PC-9 (cell line): ENCODE measurements at places on chromosomes 6 and 20. TPM values are rescaled to one million over a fixed set of nuclear protein-coding genes. Genes with fewer than 3 reads are reported as not detected.
A peak's percentile ranks its signal among the peaks of the same experiment; 100 is the strongest.

DNA sequence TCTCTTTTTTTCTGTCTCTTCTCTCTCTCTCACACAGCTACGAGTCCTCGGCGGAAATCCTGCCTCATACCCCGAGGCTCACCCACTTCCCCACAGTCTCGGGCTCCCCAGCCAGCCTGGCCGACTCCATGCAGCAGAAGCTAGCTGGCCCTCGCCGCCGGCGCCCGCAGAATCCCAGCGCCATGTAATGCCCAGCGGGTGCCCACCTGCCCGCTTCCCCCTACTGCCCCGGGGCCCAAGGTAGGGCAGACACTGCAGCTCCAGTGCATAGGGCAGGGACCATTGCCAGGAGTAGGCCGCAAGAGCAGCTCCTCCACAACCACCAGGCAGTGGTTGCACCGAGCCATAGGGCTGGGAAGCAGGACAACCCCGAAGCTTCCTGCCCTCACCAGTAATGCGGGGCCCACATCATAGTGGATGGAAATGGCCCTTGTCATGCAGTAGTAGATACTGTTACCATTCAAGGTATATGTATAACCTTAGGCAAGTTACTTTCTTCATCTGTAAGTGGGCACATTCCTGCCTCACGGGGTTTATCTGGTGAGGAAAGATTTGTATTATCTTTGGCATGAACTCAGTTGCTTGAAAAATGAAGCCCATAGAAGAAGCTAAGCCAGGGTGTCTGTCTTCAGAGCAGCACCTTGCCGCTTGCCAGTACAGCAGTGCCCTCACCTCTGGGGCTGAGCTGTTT is 36.9 kb upstream of the ID1 start:
- no peaks in the 10 kb centered on the region for H3K27me3 ChIP-seq
- H3K4me3 ChIP-seq: no peak overlapping the region
- peak; percentile 41 for DNase-seq
- peak overlapping the region; percentile 99 for H3K27ac ChIP-seq

DNA sequence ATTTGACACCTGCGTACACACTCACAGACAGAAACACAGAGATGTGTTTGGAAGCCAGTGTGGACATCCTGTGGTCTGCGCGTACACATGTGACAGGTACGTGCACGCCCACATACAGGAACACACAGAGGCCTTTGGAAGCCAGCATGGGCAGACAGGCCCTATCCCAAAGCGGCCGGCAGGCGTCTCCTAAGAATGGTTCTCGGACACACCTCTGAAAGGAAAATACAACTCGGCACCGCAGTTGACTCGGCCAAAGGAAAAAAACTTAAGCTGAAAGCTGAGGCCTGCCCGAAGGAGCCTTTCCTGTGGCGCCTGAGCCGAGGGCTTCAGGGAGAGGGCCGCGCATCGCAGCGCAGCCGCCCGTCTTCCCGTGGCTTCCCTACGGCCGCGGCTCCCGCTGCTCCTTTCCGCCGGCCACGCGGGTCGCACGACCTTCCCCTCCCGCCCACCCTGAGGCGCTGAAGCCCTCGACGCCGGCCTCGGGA is 1.4 kb upstream of the CEP43 start:
- H3K27ac ChIP-seq: no peak overlapping the region
- H3K4me1 ChIP-seq: peaks cover 16% of the 10 kb centered on the region
- H3K4me3 ChIP-seq: peak overlapping the region; percentile 98; the same call in 1 of the 2 replicates
- DNase-seq: peak; percentile 71
- H3K27me3 ChIP-seq: no peaks in the 10 kb centered on the region
- 0 out of 2 replicates have a peak, but pooled peaks cover 4% of the 10 kb centered on the region for H3K36me3 ChIP-seq

- H3K27ac ChIP-seq: no peak overlapping the region
- no peaks in the 10 kb centered on the region for H3K36me3 ChIP-seq
- peaks cover 86% of the 10 kb centered on the region for H3K27me3 ChIP-seq
- no peak for DNase-seq
These were observed 48.9 kb upstream of the RALGAPA2 start for GRCh38 chr20:20761301-20761700.

The RSPH9 gene
- total RNA-seq: not detected in 2 replicates

The SLC52A3 gene
- total RNA-seq: 6.9 and 7.2 TPM in 2 replicates

DNA sequence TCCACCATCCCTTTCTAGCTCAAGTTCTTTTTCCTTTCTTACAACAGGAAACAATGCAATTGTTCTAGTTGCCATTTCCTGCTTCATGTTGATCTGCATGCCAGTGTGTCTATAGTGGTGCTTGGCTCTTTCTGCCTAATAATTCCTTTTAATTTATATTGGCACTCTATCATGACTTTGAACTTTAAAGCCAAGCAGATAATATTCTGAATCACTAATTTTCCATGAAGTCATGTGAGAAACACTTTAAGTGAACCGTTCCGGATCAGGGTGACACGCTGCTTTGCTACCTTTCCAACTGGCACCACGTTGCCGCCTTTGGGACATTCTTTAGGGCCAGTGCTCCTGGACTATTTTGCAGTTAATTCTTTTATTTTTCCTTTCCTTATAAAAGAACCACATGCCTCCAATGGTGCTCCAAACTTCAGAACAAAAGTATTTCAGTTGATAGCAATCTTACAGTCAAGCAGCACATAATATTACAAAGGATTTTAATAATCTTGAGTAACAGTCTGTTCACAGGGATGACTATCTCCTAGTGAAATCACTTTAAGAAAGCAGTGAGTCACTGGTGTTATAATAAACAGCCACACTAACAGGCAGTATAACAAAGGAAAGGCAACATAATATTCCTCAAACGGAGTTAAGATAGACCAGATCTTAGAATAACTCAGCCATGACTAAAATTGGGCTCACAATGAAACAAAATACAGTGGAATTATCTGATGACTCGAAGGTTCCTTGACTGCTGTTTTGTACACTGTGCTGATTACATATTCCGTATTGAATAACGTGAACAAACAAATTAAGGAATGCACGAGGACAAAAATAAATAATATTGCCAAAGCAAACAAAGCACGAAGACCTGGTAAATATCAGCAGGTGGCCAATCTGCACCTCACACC is 19.0 kb upstream of the BLOC1S5 start:
- no peaks in the 10 kb centered on the region for H3K27me3 ChIP-seq
- H3K36me3 ChIP-seq: peaks cover 18% of the 10 kb centered on the region
- peak; percentile 92 for DNase-seq

DNA sequence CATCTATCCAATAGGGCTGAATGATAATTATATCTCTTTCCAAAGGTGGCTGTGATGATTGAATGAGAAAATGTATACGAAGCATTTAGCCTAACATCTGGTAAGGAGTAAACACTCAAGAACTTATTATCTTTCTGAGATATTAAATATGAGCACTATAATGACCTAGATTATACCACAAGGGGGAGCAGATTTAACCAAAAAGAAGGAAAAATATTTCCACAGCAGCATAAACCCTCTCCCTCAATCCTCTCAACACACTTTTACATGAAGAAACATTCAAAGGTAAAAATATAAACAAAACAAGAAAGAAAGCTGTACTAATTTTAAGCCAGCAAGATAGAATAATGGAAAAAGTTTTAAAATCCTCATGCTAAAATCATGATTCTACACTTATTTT is 68.4 kb downstream of the SHPRH start:
- no peak overlapping the region for H3K27ac ChIP-seq
- H3K4me1 ChIP-seq: peaks cover 10% of the 10 kb centered on the region; the same call in 1 of the 2 replicates
- peaks cover 9% of the 10 kb centered on the region; the same call in 1 of the 2 replicates for H3K36me3 ChIP-seq
- H3K27me3 ChIP-seq: no peaks in the 10 kb centered on the region
- no peak overlapping the region for H3K4me3 ChIP-seq

DNA sequence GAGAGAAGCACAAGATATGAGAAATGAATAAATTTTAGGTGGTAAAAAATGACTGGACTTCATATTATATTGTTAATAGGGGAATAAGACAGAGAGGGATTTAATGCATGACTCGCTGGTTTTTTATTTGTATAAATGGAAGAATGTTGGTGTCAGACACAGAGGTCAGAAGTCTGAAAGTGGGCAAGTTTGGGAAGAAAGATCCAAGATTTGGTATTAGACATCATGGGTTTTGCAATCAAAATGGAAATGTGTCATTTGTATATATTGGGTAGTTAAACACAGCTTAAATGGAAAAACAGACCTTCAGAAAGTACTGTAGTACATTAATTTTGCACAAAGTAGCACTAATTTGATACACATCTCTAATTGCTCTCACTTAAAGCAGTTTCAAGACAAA is 96.2 kb downstream of the EYA4 start:
- H3K27ac ChIP-seq: no peak overlapping the region
- no peaks in the 10 kb centered on the region for H3K27me3 ChIP-seq
- H3K4me3 ChIP-seq: no peak overlapping the region
- H3K4me1 ChIP-seq: peaks cover 22% of the 10 kb centered on the region
- DNase-seq: no peak

DNA sequence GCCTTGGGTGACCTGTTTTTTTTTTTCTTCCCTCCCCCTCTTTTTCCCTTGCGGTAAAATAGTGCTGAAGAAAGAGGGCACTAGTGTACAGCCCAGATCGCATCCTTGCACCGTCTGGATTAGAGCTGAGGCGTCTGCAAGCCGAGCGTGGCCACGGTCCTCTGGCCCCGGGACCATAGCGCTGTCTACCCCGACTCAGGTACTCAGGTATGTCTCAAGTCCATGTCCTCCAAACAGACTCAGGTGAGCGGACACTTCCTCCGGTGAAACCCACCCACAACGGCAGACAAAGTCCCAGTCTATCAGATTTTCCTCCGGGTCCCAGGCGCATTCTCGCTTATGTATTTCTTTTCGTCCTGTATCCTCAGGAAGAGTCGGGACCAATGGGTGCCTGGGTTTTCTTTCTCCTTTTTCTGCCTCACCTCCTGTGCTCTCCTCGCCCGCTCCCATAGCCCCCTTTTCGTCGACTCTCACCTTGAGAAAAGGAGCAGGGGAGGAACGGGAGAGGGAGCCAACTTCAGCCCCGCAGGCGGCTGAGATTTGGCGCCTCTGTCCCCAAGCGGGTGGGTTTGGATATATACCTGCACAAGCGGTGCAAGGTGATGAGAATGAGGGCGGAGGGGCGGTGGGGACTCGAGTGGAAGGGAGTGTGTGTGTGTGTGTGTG is 1.1 kb upstream of the GRM1 start:
- peaks cover 22% of the 10 kb centered on the region; the same call in 1 of the 2 replicates for H3K27me3 ChIP-seq
- H3K27ac ChIP-seq: no peak overlapping the region
- no peaks in the 10 kb centered on the region for H3K36me3 ChIP-seq

The SLC12A5 gene
- 6.0 and 8.7 TPM in 2 replicates for total RNA-seq

DNA sequence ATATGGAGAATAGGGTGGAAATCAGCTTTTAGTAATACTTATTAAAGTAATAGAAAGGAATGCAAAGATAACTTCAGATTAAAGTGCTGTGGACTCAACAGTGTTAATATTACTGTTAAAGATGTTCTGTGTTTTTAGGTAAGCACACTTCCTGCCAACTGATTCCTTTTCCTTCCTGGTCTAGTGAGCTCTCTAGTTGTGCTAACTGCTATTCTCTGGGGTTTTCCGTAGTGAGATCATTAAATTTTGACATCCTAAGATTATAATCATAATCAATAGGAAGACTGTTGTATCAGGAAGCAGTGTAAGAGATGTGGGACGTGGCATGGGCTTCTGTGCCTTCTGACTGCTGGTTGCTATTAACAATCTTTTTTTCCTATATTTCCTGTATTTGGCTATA is 1.2 kb upstream of the TMEM217 start:
- DNase-seq: no peak
- H3K36me3 ChIP-seq: no peaks in the 10 kb centered on the region
- H3K27ac ChIP-seq: no peak overlapping the region
- no peaks in the 10 kb centered on the region for H3K27me3 ChIP-seq

The MMP24 gene
- 0.45 and 0.48 TPM in 2 replicates for total RNA-seq
